ENCODE measurements at places on chromosomes 12 and 14.
A peak's percentile ranks its signal among the peaks of the same experiment; 100 is the strongest.

DNA sequence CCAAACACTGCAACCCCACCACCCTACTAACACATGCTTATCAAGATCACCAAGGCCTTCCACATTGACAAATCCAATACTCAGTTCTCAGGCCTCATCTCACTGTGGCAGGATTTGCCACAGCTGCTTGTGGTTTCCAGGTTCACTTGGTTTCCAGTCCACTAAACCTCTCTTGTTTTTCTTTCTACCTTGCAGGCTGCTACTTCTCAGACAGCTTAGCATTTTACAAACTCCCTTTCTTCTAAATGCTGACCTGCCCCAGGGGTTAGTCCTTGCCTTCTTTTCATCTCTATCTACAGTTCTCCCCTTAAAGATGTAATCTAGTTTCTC, 84.1 kb downstream of the BCAT1 start:
- no peak for DNase-seq

- DNase-seq, result no peak
Observed at GRCh38 chr12:108127654-108128053, 1.4 kb upstream of the WSCD2 start.

- DNase-seq, result no peak
Observed at GRCh38 chr12:104280111-104280510, 23.4 kb upstream of the EID3 start.

DNA sequence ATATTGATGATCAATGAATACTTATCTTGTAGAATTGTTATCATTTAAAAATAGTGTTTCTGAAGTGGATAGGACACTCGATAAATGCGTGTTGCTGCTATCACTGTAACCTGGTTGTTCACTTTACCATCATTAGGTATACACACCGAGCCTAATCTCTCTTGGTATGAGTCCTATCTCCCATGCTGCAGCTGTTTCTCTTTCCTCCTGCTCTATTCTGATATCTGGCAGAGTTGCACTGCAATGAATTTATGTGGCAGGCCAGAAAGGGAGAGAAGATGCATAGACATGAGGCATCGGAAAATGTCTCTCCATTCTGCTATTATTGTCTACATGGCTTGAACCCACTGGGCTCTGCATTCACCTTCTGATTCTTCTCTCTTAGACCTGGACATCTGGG, 26.7 kb downstream of the KCNK10 start:
- DNase-seq, result no peak

DNA sequence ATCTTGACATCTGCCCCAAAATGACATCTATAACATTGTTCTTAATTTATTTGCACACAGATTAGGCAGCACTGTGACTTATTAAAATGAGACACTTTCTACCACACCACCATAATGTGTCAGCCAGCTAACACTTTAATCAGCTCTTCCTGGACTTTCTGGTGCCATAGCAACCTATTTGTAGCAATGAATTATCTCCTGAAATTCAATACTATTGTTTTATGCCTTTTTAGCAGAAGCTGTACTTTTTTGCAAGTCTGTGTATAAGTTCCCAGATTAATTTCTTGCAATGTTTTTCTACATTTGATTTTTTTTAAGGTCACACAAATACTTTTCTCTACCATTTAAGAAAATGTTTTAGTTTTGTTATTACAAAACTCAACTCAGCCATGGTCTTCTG, 72.8 kb upstream of the SAV1 start:
- no peak for DNase-seq

DNA sequence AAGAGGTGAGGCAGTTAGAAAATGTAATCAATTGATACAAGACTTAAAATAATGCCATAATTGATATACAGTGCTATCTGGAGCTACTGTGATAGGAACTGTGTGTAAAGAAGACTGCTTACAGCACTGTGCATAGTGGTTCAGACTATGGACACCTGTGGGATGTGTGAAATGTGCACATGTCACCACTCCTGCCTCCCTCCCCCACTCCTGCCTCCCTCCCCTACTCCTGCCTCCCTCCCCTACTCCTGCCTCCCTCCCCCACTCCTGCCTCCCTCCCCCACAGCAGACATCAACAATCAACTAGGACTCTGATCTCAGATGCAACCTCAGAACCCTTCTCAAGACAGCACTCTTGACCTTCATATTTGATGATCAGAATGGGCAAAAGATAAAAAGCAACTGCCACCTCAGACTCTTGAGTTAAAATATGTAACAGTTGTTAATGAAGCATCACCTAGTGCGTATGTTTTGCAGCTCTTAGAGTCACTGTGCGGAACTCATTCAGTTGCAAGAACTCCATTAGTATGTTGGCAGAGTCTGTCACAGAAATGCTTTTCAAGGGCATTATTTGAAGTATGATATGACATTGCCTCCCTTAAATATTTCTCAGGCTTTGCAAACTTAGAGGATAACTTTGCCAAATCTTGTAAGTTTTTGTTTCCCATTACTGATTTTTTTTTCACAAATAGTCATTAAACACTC, 255.2 kb upstream of the DDHD1 start:
- no peak for DNase-seq

- DNase-seq, result no peak
Observed at GRCh38 chr14:53603994-53604393, 352.6 kb downstream of the BMP4 start.

- no peak for DNase-seq
Observed at GRCh38 chr14:46951103-46951502, 299.5 kb upstream of the RPL10L start.

- peak; percentile 72 for DNase-seq
Observed at GRCh38 chr14:90491221-90491885, 94.5 kb downstream of the CALM1 start.

DNA sequence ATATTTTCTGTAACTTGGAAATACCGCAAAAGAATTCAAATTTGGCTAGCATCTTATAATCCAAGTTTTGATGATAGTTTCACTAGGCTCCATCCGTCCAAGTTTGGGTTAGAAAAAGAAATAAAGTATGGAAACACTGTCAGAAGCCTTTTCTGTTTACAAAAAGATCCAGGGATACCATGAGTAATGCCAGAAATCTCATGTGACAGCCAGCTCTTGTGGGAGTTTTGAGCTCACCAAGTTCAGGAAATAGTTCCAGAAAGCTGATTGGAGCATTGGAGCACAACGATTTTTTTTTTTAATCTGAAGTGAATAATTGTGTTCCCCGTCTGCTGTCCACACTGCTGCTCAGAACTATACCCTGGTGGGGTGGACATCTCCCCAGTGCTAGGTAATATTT, 229.7 kb upstream of the NPAS3 start:
- DNase-seq, result no peak

DNA sequence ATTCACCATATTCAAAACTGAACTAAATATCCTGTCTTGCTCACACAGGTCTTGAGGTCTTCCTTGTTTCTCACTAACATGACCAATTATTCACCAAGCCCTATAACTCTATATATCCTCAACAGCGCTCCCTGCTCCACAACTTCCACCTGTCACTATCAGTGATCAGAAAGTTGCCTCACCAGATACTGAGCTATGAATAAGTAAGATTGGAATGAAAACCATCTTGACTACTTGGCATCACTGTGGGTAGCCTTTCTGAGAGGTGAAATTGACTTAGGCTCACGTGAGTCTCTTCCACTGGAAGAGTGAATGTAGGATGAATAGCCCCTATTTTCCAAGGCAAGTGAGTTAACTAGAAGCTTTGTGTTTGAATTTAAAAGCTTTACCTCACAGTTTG, 167.1 kb downstream of the PIK3C2G start:
- no peak for DNase-seq

DNA sequence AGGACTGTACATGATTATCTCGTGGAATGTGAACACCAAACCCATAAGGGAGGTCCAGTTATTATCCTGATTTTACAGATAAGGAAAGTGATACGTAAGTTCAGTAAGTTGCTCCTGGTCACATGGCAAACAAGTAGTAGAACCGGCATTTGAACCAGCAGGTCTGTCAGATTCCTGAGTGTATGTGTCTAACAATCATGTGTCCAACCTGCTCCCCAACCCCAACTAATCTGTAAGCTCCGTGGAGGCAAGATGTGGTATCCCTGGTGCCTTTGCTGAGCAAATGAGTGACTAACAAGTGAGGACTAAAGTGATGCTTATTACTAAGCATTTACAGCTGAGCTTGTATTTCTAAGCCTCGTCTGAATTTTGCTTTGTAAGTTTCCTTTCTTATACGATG, 65.9 kb downstream of the PTPN21 start:
- no peak for DNase-seq

DNA sequence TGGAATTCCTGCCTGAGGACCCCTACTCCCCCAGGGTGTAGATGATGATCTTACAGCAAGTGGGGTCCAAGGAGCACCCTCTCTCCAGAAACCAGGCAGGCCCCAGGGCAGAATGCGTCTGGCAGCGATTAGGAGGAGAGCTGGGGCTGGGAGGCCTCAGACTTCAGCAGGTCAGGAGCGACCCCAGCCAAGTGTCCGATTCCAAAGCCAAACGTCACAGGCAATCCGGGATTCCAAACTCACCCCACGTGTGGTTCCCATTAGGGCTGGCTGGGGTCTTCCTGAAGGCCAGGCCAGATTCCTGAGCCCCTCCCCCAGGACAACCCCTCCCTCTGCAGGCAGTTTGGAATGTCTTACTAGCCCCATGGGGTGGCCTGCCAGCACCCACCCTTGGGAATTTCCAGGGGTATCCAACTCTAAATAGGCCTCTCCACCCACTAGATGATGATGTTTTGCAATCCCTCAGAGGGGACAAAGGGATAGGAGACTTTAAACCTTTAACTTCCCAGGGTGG, 17.3 kb upstream of the FIGNL2 start:
- no peak for DNase-seq

DNA sequence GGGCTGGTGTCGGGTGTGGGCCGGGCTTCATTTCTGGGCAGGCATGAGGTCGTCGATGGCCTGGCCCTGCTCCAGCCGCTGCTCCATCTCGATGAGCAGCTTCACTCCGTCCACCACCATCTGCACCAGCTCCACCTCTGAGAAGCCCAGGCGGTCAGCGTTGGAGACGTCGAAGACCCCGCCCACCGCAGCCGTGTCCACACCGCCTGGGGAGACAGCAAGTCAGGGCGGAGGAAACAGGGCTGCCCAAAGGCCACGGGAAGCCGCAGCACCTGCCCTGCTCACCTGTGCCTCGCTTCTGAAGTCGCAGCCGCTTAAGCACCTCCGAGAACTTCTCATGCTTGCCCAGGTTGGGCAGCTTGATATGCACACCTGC, 2.8 kb downstream of the CKB start:
- DNase-seq, result no peak

- no peak for DNase-seq
Observed at GRCh38 chr12:31964280-31964679, 5.1 kb downstream of the RESF1 start.

DNA sequence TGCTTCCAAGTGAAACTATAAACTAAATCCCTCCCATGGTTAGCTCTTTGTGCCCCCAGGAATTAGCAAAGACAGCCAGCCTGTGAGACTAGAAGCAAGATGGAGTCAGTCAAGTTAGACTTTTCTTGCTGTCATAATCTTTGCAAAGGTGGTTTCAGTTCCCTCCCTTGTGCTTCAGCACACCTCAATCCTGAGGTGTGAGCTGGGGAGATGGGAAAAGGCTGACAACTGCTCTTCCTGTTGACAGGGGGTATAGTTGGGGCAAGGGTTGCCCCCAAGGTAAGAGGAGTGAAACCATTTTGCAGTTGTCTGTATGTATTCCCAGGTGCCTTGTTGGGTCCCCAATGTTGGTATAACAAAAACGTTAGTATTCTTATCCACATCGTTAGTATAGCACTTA, 12.3 kb upstream of the CPM start:
- DNase-seq, result no peak

GRCh38 chr12:121539908-121540307, 40.9 kb downstream of the KDM2B start:
- DNase-seq, result no peak

GRCh38 chr12:104132351-104132956, 5.6 kb downstream of the NFYB start:
- no peak for DNase-seq

- no peak for DNase-seq
Observed at GRCh38 chr14:64711039-64711438, 6.8 kb downstream of the PLEKHG3 start.

GRCh38 chr12:45402288-45402687, 186.4 kb downstream of the ANO6 start:
- no peak for DNase-seq

GRCh38 chr12:39905152-39905551, 200.7 kb downstream of the SLC2A13 start:
- DNase-seq, result peak; percentile 48

DNA sequence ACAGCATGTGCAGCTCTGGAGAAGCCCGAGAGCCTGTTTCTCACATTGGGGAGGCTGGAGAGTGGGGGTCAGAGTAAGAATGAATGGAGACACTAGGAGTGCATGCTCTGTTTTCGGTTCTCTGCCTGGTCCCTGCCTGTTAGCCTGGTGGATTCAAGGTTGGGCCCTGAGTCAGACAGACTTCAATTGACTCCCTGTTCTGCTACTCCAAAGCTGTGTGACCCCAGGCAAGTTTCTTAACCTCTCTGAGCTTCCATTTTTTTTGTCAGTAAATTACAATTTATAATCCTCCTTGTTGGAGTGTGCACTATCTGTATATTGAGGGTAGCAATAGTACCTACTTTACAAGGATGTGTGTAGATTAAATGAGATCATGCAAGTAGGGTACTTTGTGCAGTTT, 102.6 kb upstream of the ESRRB start:
- no peak for DNase-seq

- no peak for DNase-seq
Observed at GRCh38 chr14:79136071-79137044, 966.2 kb downstream of the NRXN3 start.

GRCh38 chr14:74217672-74218448, 21.4 kb upstream of the VSX2 start:
- DNase-seq, result peak; percentile 14

DNA sequence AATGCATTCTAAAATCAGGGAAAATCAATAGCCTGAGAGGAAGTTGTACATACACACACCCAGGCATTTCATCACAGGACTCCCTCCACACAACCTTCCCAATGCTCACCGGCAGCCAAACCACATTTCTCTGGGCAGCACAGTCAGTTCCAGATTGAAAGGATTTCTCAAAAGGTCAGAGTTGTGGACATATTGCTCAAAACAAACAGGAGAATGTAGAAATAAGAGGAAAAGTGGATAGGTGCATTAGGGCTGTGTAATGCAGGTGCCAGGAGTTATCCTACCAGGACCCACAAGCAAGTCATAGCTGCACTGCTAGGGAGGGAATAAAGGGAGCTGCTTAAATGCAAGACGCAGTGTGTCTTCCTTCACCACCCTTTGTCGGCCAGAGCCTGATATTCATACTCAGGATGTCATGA, 62.9 kb downstream of the GCH1 start:
- DNase-seq, result no peak

DNA sequence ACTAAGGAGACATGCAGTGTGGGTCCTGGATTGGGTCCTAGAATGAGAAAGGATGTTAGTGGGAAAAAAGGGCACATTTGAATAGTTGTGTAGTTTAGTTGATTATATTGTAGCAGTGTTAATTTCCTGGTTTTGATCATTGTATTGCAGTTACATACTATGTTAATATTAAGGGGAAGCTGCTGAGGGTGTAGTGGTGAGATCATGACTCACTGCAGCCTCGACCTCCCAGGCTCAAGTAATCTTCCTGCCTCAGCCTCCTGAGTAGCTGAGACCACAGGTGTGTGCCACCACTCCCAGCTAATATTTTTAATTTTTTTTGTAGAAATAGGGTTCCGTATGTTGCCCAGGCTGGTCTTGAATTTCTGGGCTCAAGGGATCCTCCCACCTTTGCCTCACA, 21.7 kb downstream of the BORCS5 start:
- DNase-seq, result no peak
